ENCODE measurements at places on chromosomes 7 and 10.
A peak's percentile ranks its signal among the peaks of the same experiment; 100 is the strongest.

DNA sequence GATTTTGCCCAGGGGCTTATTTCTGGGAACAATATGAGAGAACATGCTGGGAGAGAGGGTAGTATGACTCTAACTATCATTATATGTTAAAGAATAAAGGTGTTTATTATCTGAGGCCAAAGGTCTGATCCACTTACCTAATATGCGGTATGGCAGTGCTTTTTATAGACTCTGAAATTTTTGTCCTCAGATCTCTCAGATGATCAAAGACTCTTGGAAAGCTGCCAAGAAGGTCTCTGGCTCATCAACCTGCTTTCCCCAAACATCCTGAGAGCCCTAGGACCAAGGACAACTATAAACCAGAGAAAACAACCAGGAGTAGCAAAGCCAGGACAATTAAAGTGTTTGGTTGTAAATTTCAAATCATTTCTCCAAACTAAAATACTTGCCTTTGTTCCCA lies 255.7 kb upstream of the LRRN3 start:
- no peak for DNase-seq

DNA sequence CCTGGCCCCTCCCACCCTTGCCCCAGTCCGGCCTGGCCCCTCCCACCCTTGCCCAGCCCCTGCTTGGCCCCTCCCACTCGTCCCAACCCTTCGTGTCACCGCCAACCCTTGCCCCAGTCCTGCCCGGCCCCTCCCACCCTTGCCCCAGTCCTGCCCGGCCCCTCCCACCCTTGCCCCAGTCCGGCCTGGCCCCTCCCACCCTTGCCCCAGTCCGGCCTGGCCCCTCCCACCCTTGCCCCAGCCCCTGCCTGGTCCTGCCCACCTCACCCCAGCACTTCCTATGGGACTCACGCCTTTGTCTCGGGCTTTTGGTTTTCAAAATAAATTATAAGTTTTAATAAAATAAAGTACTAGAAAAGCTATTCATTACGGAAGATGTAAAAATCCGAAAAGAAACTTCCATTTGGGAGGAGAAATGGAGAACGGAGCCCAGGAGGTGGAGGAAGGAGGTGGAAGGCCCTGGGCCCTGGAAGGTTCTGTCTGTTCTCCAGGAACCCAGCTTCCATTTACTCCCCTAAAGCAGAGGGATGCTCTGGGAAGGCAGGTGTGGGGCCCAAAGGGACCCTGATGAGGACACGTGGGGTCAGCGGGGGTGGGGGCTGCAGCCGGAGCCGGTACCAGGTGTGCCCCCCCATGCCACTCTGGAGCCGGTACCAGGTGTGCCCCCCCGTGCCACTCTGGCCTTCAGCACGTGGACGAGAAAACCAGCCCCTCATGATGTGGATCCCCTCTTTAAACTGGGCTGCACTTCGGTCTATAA lies 52.2 kb downstream of the PWWP2B start:
- DNase-seq: no peak

DNA sequence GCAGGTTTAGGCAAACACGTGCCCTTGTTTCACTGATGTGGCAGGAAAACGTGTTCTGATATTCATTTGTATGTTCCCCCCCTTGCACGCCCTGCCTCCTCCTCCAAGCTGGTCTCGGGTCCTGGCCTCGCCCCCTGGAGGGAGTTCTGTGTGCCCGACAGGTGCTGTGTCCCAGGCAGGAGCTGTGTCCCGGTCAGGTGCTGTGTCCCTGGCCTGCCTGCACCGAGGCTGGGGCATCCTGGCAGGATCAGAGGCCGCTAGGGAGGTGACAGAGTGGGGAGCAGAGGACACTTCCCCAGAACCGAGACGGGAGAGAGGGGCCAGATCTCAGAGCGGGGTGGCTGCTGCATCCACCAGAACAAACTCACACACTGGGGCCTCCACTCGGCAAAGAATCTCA lies 45.3 kb downstream of the PRKAG2 start:
- DNase-seq: no peak

- DNase-seq: no peak
These were observed 3.9 kb upstream of the FAM13C start for GRCh38 chr10:59366290-59366689.

GRCh38 chr10:113522460-113522859 lies 30.4 kb upstream of the HABP2 start:
- DNase-seq: no peak

GRCh38 chr7:47609803-47610452 lies 28.0 kb upstream of the TNS3 start:
- DNase-seq: no peak

- no peak for DNase-seq
These were observed 65.6 kb downstream of the HIPK2 start for GRCh38 chr7:139711991-139712743.

GRCh38 chr10:48444266-48444665 lies 137.8 kb downstream of the MAPK8 start:
- no peak for DNase-seq

DNA sequence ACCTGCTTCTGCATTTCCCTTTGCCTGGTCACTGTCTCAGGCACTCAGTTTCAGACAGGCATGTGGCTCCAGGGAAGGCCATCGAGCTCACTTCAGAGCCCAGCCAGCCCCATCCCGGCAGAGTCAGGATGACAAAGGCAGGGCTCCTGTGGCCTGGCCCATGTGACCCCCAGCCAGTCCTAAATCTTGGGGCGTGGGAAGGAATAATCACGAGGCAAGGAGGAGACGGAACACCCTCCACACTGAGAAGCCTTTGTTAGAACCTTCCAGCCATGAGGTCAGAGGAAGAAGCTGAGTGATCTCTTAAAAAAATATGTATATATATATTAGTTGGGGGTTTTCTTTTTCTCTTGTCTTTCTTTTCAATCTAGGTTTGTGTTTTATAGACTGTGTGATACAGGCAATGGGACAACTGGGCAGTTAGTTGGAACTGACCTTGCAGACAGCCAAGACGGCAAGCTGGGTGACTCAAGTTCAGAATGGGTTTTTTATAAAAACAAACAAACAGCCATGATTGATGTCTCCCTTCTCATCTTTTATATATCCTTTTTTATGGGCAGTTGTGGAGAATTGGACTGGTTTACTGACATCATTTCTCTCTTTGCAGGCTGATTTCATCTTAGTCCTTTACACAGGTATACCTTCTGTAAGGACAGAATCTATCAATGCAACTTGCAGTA lies 60.8 kb downstream of the CHN2 start:
- no peak for DNase-seq

DNA sequence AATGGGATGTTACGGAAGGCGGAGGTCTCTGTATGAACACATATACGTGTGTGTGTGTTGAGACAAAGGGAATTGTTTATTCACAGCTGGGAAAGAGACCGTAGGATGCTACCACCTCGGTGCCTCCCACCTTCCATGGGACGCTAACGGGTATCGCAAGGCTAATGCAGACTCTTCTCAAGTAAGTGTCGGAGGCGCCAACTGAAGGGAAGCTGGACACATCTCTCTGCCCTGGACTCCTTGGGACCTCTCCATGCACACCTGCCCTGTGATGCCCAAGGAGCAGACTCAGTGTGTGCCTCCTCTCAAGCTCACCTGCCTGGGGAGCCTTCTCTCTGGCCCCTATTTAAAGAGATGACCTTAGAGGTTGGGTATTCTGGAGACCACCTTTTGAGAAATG lies 230.9 kb downstream of the DNAJB6 start:
- no peak for DNase-seq

DNA sequence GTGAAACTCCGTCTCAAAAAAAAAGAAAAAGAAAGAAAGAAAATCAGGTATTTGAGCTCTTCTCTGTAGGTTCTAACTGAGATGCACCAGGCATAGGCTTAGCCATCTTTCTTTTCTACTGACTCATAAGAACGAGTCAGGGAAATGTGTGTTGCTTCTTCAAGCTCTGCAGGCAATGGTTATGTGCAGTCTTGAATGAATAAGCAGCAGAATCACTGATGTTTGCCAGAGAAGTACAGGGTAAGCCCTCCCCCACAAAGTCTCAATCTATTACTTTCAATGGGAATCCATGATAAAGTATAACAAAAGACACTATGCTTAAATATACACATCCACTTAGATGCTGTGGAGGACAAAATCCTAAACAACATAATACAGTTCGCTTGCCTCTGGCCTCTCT lies 239.2 kb downstream of the PARD3 start:
- DNase-seq: no peak

DNA sequence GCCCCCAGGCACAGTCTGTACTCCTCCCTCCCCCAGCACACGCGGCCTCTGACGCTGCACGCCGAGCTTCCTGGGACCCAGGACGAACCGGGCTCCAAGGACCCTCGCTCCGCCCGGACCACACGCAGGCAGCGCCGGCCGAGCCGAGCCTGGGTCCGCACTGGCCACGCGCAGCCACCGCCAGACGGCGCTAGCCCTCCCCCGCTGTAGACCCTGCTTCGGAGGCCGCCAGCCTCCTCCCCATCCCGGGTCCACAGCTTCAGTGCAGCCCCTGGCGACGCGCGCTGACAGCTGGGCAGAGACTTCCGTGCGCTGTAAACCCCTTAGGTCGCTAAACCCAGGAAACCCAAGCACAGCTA lies 936 bp upstream of the TCERG1L start:
- DNase-seq: no peak

GRCh38 chr10:33337326-33337957 lies 3.0 kb upstream of the NRP1 start:
- no peak for DNase-seq

DNA sequence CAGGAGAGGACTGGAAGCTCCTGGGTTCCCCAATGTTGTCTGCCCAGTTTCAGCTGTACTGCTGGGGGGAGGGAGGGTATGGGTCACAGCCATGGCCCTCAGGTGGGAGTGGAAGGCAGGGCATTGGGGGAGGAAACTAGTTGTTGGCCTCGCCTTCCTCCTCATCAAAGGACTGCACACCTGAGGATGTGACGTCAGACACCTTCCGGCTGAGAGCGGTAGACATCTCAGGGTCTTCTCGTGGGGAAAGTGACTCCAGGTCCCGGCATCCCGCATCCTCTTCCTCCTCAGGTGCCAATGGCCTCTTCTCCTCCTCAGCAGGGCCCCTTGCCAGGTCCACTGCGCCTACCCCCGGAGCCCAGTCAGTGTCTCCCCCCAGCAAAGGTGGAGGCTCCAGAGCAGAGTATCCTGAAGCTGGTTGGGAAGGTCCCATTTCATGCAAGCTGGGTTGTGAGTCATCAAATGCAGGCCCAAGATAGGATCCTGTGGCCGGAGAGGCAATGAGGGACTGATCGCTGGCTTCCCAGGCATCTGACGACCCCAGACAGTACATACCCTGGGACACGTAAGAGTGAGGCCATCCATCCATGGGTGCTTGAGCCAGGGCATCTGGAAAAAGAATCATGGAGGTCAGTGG lies 6.0 kb downstream of the FAM131B start:
- no peak for DNase-seq

DNA sequence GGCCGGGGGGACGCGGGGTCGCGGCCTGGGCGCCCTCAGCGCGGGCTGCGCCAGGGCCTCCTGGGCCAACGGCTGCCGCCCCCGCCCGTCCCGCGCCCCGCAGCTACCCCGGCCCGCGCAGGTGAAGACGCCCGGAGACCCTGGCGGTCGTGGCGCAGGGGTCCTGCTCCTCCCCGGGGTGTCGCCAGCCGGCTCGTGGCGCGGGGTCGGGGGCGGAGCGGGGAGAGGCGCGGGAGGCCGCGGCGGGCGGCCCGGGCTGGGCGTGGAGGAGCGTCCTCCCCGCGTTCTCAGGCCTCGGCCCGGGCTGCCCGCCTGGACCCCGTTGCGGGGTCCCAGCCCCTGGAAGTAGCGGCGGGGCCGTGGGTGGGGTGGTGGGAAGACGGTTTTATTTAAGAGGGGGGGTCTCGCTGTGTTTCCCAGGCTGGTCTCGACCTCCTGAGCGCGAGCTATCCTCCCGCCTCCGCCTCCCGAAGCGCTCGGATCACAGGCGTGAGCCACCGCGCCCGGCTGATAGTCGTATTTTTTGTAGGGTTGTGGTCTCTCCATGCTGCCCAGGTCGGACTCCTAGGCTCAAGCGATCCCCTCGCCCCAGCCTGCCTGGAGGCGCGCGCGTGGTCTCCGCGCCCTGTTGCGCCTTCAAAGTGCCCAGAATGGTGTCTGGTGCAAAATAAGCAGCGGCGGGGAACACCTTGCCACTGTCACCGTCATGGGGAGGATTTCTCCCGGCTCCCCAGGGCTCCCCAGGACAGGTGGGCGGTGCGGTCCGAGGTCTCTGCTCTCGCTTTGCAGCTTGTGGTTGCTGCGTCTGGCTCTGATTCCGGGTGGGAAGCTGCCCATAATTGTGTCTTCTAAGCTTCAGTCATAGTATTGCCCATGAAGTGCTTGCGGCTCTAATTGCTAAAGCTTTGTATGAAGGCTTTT lies 15.3 kb upstream of the SUN1 start:
- peak; percentile 26 for DNase-seq

- DNase-seq: no peak
These were observed 135.9 kb downstream of the JCAD start for GRCh38 chr10:29923416-29923965.

GRCh38 chr7:38178695-38179344 lies 775 bp downstream of the STARD3NL start:
- DNase-seq: no peak

DNA sequence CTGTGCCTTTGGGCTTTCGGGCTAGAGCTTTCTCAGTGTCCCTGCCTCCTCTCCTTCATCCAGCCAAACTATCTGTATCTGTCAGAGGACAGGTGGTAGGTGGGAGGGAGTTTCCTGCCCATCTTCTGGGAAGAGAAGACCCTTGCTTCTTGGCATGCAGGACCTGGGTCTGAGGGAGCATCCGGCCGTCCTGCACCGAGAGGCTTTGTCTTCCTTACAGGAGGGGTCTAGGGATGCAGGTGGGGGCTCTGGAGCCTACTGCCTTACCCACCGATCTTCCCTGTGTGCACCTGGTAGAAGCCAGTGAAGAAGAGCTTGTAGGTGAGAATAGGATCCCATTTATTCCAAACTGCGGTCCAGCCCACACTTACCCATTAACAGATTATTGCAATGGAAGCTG lies 5.8 kb upstream of the KLF6 start:
- no peak for DNase-seq

DNA sequence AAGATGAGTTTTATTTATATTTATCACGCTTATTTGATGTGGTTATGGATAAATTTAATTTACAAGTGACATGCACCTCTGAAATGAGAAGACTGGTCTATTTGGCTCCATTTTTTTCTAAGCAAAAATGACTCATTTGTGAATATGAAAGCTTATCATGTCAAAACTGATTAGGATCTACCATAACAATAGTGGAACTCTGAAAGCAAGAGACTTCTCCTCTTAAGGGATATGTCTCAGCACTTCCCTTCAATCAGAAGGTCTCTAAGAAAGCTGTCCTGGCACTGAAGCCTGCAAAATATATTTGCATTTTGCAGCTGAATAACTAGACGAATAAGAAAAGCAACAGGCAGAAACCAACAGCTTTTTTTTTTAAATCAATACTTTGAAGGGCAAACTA lies 12.7 kb downstream of the FAS start:
- DNase-seq: no peak

DNA sequence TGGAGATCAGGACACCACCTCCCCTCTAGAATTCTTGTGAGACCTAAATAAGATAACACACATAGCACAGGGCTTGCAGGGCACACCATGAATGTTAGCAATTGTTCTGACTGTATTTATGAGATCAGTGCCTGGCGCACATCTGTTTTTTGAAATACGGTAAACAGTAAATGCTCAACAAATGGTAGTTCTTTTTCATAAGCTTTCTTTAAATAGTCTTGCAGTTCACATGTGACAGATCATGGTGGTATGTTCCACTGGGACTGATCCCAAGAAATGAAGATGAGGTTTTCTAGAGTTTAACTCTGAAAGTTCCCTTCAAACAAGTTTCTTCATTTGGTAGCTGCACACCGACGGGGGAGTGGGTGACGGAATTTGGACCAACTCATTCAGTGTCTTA lies 34.8 kb downstream of the CREB5 start:
- no peak for DNase-seq

- no peak for DNase-seq
These were observed 603.5 kb downstream of the PHTF2 start for GRCh38 chr7:78402096-78402495.

GRCh38 chr7:37353949-37354655 lies 94.6 kb downstream of the ELMO1 start:
- no peak for DNase-seq

Measured in T-helper 22 cell (primary cell).